ENCODE measurements at places on chromosomes 5 and 9. TPM values are rescaled to one million over a fixed set of nuclear protein-coding genes. Genes with fewer than 3 reads are reported as not detected.

ESM1 gene
- 0.49 TPM for total RNA-seq

PALM2AKAP2 gene
- total RNA-seq, result 2.5 TPM

NUTM2F gene
- not detected for total RNA-seq

FAM81B gene
- total RNA-seq, result 0.25 TPM

PCDHB13 gene
- 10.6 TPM for total RNA-seq

ADAMTS6 gene
- total RNA-seq, result 8.6 TPM

CCL27 gene
- 0.25 TPM for total RNA-seq

PCDHB3 gene
- 9.8 TPM for total RNA-seq

INSYN2B gene
- 0.74 TPM for total RNA-seq

IGFBPL1 gene
- total RNA-seq, result 31.7 TPM

FBXW11 gene
- 100 TPM for total RNA-seq

OLFML2A gene
- 3.2 TPM for total RNA-seq

ZNF454 gene
- 15.0 TPM for total RNA-seq

FST gene
- total RNA-seq, result 0.74 TPM

GPR151 gene
- 0.25 TPM for total RNA-seq

MARVELD2 gene
- 0.98 TPM for total RNA-seq

RPL7A gene
- total RNA-seq, result 837 TPM

PCDHB14 gene
- total RNA-seq, result 13.0 TPM

MORN5 gene
- 1.7 TPM for total RNA-seq

FOXD4L6 gene
- not detected for total RNA-seq

PCDHB4 gene
- 5.2 TPM for total RNA-seq

ENHO gene
- total RNA-seq, result 27.8 TPM

CSNK1G3 gene
- total RNA-seq, result 136 TPM

TMC1 gene
- 0.25 TPM for total RNA-seq

F2RL2 gene
- 0.49 TPM for total RNA-seq

SLCO6A1 gene
- 0.25 TPM for total RNA-seq

NTNG2 gene
- total RNA-seq, result 4.9 TPM

ARHGEF28 gene
- total RNA-seq, result 5.7 TPM

ZDHHC11 gene
- 11.3 TPM for total RNA-seq

HTR4 gene
- total RNA-seq, result 0.49 TPM

PHF24 gene
- 25.6 TPM for total RNA-seq

ACSL6 gene
- total RNA-seq, result 30.0 TPM

ADAMTS2 gene
- 1.7 TPM for total RNA-seq

OLFM1 gene
- total RNA-seq, result 75.5 TPM

CNTLN gene
- total RNA-seq, result 13.5 TPM

SHISAL2B gene
- total RNA-seq, result 0.49 TPM

CAMK4 gene
- total RNA-seq, result 78.2 TPM

NEUROG1 gene
- 0.49 TPM for total RNA-seq

PAEP gene
- total RNA-seq, result not detected

Measured in temporal lobe (tissue), 4 donors.